HFF-Myc (cell line): ENCODE measurements at places on chromosomes 6 and 20.

GRCh38 chr20:49657118-49657901 is 56.4 kb downstream of the B4GALT5 start:
- no peak for DNase-seq

DNA sequence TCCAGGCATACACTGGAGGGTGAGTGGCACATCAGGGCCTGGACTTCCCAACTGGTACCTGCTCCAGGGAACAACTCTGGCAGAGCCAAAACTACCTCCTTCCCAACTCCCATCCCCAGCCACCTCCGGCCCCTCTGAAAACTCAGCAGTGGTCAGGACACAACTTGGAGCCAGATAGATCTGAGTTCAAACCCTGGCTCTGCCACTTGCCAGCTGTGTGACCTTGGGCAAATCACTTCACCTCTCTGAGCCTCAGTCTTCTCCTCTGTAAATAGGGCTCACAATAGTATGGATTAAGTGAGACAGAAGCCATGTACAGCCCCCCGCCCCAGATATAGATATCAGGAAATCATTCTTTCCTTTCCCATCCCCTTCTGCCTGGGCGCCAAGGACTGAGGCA is 10.7 kb downstream of the AHCY start:
- no peak for DNase-seq

GRCh38 chr6:115680621-115681020 is 380.1 kb downstream of the FRK start:
- DNase-seq, result no peak

DNA sequence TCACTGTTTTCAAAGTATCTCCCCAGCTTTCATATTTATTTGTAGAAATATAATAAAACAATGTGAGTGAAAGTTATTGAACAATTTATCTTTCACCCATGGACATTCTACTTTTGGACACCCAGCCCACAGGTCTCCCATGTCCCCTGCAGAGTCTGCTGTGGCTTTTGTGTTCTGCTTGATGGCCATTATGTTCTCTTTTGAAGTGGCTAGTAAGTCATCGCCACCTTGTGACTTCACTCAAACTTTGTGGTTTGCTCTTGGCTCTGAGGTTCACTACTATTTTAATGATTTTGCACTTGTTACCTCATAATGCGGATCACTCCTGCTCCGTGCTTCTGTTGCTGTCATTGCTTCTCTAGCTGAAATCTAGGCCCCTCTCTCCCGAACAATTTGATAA is 10.2 kb upstream of the DEFB113 start:
- DNase-seq, result no peak

- no peak for DNase-seq
Observed at GRCh38 chr6:130971504-130971903, 91.5 kb downstream of the EPB41L2 start.

GRCh38 chr20:40942006-40942405 is 86.6 kb upstream of the TOP1 start:
- no peak for DNase-seq

GRCh38 chr6:45677381-45678284 is 299.9 kb upstream of the SUPT3H start:
- DNase-seq, result no peak

DNA sequence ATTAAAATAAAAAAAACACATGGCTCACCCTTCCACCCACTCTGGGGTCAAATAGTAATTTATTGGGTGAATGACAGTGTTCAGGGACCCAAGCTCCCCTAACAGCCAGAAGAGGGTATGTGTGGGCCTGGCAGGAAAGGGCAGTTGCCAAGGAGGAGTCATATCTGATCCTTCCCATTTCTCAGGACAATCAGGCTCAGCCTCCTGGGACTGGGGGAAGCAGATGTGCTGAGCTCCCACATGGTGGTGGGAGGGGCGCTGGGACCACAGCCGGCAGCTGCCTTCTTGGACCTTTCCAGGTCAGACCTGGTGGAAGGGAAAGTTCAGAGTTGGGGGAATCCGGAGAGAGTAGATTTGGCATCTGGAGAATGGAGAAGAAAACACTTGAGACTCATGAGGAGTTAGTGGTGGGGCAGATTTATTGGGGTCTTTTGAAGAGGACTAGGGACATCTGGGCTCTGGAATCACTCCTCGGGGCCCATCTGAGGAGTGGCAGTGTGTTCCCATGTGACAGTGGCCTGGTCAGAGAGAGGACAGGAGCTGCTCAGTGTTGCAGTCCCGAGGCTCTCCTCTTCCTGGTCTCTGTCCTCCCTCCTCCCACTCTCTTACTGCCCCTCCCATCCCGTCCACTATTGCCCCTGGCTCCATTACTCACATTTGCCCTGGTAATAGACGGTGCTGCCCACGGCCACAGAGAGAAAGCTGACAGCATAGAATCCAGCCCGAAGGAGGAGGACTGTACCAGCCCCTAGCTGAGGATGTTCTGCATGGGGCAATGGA is 3.0 kb downstream of the LST1 start:
- no peak for DNase-seq

GRCh38 chr6:593139-593906 is 63.6 kb downstream of the HUS1B start:
- DNase-seq, result peak; percentile 24

DNA sequence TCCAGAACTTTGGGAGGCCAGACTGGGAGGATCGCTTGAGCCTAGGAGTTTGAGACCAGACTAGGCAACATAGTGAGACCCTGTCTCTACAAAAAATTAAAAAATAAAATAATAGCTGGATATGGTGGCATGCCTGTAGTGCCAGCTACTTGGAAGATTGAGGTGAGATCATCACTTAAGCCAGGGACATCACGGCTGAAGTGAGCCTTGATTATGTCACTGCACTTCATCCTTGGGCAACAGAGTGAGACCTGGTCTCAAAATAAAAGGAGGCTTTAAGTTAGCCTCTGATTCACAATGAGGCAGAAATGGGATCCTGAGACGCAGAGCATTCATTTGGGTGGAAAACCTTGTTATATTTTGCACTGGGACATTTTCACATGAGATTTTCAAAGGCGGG is 57.0 kb downstream of the TULP4 start:
- DNase-seq, result no peak

GRCh38 chr20:11919581-11919980 is 1.9 kb downstream of the BTBD3 start:
- DNase-seq, result no peak

DNA sequence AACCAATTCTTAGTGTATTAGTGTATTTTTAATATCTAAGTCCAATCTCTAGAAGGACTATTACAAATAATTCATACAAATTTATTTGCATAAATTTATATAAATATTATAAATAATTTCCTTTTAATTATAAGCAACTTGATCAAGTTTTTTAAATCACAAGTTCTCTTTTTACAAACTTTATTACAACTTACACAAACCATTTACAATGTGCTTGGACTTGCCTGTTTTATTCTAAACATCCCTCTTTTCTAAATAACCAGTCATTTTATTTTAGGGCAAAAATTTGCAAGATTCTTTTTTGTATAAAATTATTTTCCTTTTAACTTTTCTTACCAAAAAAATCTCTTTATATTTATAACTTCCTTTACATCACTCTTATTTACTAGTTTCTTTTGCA is 83.5 kb upstream of the SYNCRIP start:
- DNase-seq, result no peak

DNA sequence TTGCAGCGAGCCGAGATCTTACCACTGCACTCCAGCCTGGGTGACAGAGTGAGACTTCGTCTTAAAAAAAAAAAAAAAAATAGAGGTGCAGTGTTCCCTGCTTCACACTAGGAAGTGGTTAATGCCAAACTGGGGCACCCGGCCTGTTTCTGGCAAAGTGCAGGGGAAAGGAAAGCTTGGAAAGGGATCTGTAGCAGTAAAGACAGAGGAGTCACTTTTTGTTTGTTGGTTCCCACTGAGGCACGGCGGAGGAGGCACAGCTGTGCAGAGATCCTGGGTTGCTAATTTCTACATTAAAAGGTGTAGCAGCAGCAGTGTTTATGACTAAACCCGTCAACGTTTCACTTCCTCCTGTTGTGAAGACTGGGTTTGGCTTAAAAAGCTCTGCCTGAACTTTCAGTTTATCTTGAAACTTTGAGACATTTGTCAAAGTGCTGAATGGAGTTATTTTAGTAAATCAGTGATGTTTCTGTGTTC is 125.6 kb downstream of the CARMIL1 start:
- no peak for DNase-seq

GRCh38 chr6:72535124-72535523 is 86.7 kb upstream of the KCNQ5 start:
- DNase-seq, result no peak

GRCh38 chr6:85449388-85449817 is 480 bp upstream of the NT5E start:
- no peak for DNase-seq

DNA sequence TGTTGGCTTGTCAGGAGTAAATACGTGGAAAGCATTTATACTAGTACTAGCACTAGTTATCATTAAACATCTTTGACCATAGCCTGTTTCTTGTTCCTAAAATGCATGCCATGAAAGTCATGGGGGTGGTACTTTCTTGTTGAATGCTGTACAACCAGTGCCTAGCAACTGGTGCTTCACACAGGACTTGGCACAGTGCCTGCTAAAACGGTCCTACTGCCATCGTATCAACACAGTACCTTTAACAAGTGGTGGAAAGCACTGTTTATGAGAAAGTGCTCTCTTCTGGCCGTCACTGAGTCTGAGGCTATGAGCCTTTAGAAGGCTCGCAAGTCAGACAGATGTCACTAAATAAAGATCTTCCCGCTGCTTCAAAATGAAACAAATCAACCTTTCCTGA is 21.6 kb downstream of the ZNFX1 start:
- no peak for DNase-seq

- no peak for DNase-seq
Observed at GRCh38 chr6:111764238-111765175, 108.7 kb downstream of the FYN start.

- no peak for DNase-seq
Observed at GRCh38 chr6:73665686-73666319, 12.0 kb upstream of the SLC17A5 start.

DNA sequence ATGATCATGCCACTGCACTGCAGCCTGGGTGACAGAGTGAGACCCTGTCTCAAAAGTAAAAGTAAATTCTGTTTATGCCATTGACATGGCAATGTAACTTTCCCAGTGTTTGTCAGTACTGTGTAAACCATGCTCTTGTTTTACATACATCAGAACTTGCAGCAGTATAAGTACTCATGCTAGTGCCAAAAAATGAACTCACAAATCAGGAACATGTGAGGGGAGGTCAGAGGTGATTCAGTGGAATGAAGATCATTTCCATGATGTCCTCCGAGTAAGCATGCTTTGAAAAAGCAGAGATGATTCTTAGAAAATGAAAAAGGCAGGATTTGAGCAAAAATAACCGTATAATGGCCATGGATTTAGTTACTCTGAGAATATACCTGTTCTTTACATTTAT is 81.9 kb downstream of the ANKS1A start:
- DNase-seq, result peak; percentile 80

GRCh38 chr6:147868427-147869190 is 360.1 kb downstream of the SAMD5 start:
- DNase-seq, result peak; percentile 46

DNA sequence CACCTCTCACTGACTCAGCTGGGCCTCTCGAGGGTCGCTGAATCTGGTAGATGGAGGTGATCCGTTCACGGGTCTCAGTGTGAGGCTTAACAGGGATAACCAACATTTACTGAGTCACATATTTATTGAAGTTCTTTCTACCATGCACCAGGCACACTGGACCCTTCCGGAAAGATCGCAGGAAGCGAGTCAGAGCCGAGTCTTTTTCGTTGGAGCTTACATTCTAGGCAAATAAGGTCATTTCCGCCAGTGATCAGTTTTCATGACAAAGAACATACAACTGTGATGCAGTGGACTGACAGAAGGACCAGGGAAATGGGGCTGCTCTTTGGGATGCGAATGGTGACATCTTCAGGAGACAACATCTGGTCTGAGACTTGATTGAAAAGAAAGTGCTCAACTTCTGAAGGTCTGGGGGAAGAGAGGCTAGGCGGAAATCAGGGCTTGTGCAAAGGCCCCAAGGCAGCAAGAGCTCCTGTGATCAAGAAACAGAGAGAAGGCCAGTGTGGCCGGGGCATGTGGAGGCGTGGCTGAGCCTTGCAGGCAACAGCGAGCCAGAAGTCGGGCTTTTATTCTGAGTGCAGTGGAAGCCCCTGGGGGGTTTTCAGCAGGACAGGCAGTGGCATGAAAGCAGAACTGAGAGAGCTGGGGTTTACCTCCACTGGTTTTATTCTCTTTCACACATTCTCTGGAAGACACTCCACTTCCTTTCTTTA is 56.7 kb downstream of the APCDD1L start:
- DNase-seq, result no peak

- DNase-seq, result no peak
Observed at GRCh38 chr6:4939241-4939640, 64.6 kb downstream of the RPP40 start.

DNA sequence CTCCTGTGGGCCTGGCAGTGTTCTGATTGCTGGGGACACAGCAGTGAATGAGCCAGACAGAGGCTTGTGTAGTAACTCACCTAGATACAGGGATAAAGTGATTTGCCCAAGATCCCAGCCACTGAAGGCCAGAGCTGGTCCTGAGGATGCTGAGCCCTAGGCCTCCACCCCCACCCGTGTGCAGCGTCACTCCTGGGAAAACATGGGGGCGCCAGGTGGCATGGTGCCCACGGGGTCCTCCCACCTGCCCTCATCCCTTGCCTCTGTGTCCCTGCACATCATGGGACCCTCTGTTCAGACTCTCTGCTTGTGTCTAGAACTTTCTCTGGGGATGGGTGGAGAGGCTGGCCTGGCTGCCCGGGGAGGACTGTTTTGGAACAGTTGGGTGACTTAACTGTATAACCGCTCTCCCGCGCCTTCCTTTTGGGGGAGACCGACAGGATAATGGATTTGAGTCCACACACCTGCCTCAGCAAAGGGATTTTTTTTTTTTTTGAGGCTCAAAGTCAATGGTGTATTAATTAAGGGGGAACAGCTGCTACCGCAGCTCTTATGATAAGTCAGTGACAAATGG is 19.6 kb downstream of the LEMD2 start:
- DNase-seq, result no peak

DNA sequence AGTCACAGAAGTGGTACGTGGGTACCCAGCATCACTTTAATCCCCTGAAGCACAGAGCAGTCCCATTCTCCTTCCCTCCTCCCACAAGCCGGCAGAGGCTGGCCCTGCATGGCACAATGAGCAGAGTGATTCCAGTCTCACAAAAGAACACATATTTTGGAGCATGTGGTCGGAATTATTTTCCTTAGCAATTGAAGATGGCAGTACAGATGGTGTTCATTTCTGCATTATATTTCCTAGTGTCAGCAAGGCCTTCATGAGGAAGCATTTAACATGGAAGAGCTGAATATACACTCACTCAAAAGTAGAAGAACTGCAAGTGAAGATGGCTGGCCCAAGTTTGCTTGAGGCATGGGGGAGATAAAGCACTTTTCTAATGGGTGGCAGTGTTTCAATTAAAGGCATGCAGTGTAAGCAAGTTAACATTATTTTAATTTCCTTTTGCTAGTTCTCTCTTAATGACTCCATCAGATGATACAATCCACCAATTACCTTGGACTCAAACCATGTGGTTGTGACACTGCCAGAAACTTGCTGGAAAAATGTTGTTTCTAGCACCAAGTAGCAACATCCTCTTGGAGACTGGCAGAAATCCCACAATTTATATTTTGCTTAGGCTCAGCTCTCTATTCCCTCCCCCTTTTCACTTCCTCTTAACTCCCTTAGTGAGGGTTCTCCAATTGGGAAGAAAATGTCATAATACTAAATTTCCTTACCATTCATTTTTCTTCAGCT is 74.4 kb downstream of the ARHGAP18 start:
- peak; percentile 68 for DNase-seq

GRCh38 chr20:57553376-57554018 is 7.4 kb upstream of the PCK1 start:
- no peak for DNase-seq
